Substantia nigra (tissue), 51 donors: ENCODE measurements at places on chromosomes 6 and 20.

DNA sequence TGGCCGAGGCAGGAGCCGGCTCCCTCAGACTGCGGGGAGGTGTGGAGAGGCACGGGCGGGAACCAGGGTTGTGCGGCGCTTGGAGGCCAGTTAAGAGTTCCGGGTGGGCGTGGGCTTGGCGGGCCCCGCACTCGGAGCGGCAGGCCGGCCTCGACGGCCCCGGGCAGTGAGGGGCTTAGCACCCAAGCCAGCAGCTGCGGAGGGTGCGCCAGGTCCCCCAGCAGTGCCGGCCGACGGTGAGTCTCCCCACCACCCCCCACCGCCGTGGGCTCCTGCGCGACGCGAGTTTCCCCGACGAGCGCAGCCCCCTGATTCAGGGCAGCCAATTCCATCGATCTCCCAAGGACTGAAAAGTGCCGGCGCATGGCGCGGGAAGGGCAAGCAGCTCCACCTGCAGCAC lies 605.4 kb upstream of the SLC35B3 start:
- no peak for DNase-seq

DNA sequence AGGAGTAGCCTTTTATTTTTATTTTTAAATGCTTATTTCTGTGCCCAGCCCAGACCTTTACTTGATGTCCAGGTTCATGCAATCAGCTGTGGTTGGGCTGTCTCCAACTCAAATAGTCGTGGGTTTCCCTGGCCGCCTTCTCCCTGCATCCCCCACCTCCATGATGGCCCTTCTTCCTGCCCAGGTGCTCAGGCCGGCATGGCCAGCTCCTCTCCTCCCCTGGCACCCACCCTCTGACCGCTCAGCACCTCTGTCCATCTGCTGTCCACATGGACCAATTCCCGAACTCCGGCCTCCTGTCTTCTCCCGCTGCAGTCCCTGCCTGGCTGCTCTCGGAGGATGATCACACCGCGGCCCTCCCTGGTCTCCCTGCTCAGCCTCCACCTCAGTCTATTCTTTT lies 81.2 kb upstream of the SULF2 start:
- DNase-seq: no peak

GRCh38 chr20:38226553-38226952 lies 34.0 kb downstream of the KIAA1755 start:
- no peak for DNase-seq

DNA sequence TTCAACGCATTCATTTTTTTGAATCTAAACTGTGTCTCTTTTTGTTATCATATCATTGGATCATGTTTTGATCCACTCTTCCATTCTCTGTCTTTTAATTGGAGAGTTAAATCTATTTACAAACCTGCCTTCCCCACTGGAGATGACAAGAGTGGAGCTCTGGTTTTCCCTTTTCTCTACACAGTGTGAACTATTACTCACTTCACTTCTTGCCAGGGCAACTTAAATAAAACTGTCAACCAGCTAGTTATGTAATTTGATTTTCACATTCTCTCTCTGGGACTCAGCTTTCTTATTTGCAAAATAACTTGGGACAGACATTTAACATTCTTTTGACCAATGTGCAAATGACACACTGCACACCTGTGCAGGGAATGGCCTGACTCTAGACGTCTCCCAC lies 230.8 kb upstream of the CST7 start:
- no peak for DNase-seq

DNA sequence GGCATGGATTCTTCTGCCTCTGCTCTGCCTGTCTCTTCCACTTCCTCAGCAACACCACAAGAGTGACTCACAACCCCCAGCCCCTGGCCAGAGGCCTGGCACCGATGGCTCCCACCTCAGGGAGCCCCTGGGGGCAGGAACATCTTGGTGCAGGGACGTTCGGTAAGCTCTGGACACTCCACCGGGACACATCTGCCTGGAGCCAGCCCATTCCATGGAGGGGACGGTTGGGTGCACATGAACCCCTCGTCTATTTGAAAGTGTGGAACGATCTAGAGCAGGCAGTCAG lies 246.5 kb downstream of the ERMARD start:
- DNase-seq: no peak

- DNase-seq: no peak
Observed at GRCh38 chr20:34242879-34243278, 1.7 kb downstream of the ASIP start.

DNA sequence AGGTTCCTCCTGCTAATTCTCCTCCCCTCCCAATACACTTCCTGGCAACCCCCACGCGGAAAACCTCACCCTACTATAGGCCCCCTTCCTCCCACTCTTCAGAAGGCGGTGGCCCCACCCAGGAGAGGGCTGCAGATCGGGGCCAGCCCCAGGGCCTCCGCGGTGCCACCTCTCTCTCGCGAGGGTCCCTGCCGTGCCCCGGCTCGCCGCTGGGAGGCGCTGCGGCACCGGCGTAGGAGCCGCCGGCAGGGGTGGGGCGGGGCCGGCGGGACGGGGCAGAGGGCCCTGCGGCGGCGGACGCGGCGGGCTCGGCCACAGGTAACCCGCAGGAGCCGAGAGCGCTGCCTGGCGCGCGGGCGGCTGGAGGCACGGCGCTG lies at the start of gene ANKRD6:
TSS of gene ANKRD6 (plus strand) at position 278 of the 377 bp plus-strand sequence. CDS start 133,825 bp downstream, outside the sequence.
- peak; percentile 21 for DNase-seq

DNA sequence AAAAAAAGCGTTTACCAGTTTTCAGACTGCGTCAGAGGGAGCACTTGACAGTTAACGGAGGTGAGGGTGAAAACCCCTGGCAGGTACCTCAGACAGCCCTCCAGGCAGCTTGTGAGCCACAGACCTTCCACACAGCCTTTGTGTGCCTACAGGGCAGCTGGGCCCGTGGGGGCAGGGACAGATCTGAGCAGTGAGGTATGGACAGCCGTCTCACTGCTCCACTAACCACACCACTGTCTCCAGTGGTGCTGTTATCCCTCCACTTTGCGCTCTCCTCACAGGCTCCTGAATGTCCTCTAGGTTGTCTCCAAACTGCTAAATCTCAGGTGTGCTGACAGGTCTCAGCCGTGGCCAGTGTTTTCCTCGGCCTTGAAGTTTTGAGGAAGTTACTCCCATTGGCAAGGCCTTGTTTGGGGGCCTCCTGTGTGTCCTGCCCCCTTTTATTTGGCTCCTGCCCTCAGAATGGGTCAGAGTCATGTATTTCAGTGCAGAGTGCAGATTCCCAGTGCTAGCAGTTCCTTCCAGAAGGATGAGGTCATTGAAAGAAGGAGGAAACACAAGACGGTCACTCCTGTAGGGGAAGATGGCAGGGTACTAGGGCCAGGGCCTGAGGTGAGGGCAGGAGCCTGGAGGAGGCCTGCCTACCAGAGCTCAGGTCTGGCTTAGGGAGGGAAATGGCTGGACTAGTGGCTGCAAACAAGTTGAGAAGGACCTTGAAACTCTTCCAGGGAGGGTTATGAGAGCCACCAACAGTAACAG lies 11.8 kb downstream of the GFRA4 start:
- DNase-seq: no peak

- peak; percentile 35 for DNase-seq
Observed at GRCh38 chr20:2130062-2130591, 28.5 kb downstream of the STK35 start.

DNA sequence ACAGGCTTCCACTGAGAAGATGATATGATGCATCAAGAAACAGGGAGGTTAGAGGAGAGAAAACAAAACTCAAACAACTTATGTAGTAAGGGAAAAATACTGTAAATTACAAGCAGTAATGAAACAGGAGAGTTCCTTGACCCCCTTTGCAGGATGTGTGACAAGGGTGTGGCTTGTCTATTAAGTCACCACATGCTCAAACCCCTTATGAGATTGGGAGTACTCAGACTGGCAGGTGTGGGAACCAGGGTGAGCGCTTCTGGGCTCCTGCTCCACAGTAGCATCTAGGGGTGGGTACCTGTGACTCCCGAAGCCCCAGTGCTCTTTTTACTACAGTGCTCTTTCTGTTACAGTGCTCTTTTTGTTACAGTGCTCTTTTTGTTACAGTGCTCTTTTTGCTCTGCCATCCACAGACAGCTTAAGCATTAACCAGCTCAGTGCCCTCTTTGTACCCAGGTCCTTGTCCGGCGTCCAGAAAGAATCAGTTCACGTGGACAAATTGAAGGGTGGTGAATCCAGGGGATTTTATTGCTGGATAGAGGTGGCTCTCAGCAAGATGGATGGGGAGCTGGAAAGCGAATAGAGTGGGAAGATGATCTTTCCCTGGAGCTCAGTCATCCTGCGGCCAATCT lies 28.7 kb downstream of the OLIG3 start:
- no peak for DNase-seq

DNA sequence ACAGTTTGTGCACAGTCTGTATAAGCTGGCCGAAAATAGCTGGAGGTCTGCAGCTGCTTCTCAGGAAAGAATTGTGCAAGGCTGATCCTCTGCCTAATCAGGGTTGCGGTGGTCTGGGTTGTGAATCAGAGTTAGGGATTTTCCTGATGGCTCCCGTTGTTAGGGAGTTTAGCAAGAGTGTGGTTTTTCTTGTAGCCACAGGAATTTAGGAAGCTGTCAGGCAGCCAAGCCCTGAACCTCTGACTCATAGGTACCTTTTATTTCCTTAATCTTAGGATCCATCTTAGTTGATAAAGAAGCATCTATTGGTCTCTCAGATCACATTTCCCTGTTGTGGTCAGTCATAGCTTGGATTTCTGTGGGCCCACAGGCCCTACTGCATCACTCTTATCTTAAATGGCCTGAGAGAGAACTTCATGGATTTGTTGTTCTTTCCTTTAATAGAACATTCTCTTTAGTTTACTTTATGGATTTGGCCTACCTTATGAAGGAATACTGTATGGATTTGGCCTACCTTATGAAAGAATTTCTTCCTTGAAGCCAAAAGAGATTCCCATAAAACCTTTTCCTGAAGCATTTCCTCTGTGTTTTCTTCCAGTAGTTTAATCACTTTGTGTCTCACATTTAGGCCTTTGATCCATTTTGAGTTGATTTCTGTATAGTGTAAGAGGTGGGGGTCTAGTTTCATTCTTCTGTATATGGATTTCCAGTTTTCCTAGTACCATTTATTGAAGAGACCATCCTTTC lies 10.3 kb downstream of the KIF25 start:
- DNase-seq: no peak

DNA sequence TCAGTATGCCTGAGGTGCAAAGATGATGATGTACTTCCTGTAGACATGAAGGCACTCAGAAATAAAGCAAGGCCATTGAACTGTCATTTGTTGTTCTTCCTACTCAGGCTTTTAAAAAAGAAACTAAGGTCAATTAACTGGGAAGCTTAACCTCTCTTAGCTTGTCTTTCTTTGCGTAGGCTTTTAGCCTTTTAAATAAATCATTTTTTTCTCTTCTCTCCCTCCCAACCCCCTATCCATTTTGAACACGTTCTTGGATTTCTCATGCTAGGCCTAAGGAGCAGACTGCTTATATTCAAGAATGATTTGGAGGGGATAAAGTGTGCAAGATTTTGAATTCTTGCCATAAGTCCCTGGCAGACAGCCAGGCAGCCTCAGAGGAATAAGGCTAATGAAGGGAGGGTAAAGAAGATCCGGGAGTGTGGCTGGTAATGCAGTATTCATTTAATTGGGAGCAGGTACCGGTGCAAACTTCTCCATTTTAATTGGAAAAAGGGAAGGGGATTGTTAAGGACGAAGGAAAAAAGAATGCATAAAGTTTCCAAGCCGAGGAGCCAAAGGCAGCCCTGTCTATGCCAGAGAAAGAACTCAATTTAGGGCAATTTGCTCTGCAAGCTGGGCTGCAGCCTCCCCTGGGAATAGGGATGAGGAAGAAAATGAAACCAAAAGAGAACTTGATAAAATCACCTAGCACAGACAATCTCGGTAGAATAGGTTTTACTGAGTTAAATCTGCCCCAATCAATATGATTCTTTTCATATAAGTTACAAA lies 343.8 kb upstream of the MMS22L start:
- no peak for DNase-seq

DNA sequence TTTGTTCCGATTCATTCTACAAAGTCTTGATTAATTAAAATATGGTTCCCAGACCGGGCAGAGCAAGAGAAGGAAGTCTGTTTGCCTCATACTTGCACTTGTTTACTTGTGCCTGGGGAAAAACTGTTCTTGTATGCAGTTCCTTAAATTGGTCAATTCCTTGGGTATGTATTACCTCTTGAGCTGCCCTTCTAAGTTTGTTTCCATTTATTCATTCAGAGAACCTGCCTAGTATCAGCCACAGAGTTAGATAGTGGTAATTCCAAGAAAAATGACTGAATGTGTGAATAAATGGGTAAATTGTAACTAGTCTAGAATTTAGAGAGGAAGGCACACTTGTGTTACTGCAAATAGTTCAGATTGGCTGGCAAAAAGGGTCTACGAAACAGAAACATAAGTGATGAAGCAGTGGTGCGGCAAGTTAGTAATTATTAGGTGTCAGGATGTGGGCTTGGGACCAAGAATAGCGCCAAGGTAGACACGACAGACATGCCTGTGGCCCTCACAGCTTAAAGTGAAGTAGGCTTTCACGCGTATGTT lies 525 bp upstream of the MAK start:
- DNase-seq: no peak

GRCh38 chr6:139508023-139508422 lies 133.6 kb upstream of the CITED2 start:
- DNase-seq: no peak

DNA sequence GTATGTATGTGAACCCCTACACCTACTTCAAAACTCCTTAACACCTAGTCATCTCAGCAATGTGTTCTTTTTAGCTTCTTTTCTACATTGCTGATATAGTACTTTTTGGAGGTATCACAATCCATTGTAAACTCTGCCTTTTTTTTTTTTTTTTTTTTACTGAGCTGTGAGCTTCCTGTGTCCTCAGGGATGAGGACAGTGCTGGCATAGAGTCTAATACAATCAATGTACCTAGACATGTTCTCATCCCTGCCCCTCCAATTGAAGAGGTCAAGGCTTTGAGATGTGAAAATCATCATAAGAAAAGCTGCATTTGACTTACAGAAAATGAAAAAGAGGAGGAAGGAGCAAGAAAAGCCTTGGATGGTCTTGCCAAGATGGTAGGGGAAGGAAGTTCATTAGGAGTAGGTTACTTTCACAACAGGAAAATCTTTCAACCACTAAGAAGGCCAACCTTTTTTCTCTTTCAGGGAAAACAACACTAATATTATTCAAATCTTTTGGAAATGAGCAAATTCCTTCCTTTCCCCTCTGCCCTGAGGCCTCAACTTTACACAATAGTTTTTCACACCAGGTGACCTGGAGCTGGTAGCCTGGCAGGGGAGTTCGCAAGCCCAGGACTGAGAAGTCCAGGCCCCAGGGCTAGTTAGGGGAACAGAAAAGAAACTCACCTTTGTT lies 2.8 kb upstream of the JARID2 start:
- DNase-seq: no peak

- DNase-seq: no peak
Observed at GRCh38 chr6:111631018-111631417, 25.3 kb upstream of the TRAF3IP2 start.

DNA sequence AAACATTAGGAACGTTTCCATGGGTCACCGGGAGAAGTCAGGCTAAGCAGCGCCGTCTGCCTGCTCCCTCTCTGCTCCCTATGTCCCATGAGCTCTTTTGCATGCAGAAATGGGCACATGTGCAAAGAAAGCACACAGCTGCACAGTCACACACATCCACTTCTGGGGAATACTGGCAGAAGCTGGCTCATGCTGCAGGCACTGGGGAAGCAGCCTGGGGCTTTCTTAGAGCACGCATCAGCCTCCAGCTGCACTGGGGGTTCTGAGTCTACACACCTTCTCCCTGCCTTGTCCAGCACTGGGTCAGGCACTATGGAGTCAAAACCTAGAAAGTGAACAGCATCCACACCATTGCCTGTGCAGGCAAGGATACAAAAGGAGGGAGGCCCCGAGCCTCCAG lies 76.1 kb upstream of the FOXQ1 start:
- DNase-seq: no peak
